ENCODE measurements at places on chromosomes 1 and 21.

GRCh38 chr1:3373175-3373574 lies 81.3 kb upstream of the ARHGEF16 start:
- no peak for DNase-seq

- DNase-seq = no peak
Measured at GRCh38 chr1:107649023-107649422, 316.0 kb downstream of the VAV3 start.

DNA sequence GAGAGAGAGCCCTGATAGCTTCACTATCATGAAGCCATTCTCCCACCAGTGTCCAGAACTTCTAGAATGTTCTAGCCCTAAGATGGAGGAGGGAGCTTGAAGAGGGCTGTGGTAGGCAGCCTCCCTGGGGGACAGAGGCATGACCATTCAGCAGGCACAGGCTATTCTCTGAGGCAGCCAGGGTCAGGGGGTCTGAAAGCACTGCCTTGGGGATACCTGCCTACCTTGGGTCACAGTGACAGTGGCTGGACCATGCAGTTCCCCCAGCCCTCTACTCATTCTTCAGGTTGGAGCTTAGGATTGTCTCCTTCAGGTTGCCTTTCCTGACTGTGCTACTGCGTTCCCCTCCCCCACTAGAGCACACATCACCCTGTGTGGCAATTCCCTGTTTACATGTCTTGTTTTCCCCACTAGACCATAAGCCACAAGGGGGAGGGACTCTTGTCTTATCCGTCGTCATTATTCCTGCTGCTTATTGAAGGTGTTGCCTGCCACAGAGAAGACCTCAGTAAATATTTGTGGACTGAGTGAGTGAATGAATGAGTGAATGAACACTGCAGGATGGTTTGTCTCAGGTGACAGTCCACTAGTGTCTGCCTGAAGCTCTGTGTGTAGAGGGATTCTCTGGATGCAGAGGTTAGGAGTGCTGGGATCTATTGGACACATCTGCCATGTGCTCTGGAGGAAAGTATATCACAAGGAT lies 5.2 kb downstream of the ZDHHC18 start:
- no peak for DNase-seq

- DNase-seq = no peak
Measured at GRCh38 chr21:35294231-35294898, 245.3 kb upstream of the RUNX1 start.

Data from stimulated activated CD4-positive, alpha-beta T cell treated with anti-CD3 and anti-CD28 coated beads, Interleukin-2, amount 100 ng/mL, for 24 hours (primary cell).